Small intestine (tissue), 16 donors: ENCODE measurements at places on chromosomes 11 and 22.

GRCh38 chr11:71140206-71140919 lies 112.0 kb downstream of the SHANK2 start:
- DNase-seq = no peak

- DNase-seq = no peak
Observed at GRCh38 chr22:37172266-37173245, 15.5 kb downstream of the C1QTNF6 start.

DNA sequence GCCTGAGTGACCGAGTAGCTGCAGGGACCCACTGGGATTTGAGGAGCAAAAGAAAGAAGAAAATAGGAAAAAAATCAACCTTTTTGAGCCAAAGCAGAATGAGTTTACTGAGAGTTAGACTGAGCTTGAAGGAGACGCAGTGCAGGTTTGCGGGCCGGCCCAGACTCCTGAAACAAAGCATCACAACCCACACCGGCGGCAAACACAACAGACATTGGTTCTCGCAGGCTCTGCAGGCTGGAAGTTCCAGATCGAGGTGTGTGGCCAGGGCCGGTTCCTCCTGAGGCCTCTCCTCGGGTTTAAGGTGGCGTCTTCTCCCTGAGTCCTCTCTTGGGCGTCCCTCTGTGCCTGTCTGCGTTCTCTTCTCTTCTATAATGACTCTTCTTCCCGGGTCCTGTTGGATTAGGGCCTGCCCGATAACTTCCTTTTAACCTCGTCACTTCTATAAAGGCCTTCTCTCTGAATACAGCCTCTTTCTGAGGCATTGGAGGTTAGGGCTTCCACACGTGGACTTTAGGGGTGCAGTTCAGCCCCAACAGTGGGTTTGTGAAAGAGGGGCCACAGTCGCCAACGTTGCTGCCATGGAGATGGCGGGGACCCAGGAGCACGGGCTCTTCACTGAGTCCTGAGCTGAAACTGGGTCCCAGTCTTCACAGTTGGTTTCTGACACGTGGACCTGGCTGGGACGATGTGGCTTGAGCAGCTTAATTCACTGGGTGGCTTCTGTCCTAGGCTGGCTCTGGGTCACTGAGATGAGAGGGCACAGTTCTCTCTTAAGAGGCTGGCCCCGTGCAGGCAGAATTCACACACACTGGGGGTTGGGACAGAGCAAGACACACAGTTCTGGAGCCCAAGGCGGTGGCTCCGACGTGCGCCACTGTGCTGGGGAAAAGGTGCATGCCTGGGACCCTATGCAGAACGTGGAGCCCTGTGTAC lies 1047.7 kb downstream of the BRD1 start:
- DNase-seq = no peak

- DNase-seq = no peak
Observed at GRCh38 chr11:117009905-117010605, 88.2 kb downstream of the SIK3 start.

DNA sequence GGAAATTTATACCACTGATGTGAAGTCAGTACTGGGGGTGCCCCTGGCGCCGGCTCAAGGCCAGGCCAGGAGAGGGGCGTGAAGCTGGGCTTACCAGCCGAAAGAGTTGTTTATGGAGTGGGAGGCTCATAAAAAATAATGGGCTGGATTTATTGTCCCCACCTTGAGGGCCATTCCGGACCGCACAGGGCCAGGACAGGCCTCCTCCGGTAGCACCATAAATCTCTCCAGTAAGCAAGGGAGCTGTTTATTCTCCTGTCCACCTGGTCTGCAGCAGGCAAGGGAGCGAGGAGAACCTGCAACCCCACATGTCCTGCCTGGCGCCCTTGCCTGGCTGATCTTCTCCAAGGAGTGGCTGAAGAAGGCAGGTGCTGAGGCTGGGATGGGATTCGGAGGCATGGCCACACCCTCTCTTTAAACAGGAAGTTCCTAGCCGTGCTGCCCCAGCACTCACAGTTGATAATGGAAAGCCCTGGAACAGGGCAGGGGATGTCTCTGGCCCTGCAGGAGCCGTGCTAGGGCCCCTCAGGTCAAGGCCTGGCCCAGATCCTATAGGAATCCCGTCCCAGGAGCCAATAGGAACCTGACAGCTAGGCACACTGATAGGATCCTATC lies 65.1 kb downstream of the SCUBE1 start:
- peak; percentile 47 for DNase-seq

- no peak for DNase-seq
Observed at GRCh38 chr11:764322-765024, 12.8 kb downstream of the GATD1 start.

DNA sequence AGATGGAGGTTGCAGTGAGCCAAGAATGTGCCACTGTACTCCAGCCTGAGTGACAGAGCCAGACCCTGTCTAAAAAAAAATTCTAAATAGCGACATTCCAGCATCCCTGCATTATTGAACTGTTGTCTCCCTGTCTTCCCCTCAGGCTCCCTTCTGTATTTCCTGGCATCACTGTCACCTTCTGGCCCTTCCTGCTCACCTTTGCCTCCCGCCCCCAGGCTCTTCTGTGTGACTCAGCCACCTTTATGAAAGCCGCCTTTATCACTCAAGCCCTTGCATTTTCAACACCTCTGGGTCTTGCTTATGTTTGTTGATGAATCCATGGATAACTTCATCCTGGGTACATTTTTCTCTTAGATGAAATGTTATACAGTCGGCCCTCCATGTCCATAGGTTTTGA lies 21.1 kb downstream of the UBASH3B start:
- DNase-seq = no peak

- DNase-seq = peak; percentile 84
Observed at GRCh38 chr11:61797263-61797944, 4.7 kb downstream of the FEN1 start.

- no peak for DNase-seq
Observed at GRCh38 chr11:102985850-102986249, 30.3 kb upstream of the MMP13 start.

- DNase-seq = peak; percentile 56
Observed at GRCh38 chr22:33519071-33519973, 401.0 kb downstream of the LARGE1 start.

DNA sequence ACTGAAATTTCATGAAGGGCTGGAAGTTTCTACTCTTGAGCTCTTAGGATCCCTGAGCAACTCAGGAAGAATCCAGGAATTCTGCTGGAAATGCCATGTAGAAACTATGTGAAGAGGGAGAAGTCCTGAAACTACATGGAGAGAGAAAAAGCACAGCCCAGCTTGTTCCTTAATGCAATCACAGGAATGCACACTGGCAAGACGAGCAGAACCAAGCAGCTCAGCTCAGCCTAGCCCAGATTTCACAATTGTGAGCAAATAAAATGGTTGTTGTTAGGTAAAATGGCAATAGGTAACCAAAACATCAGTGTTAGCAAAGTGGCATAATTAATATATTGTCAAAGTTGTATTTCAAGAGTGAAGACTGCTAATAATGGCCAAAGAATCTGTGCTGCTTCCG lies 28.1 kb downstream of the ZNF214 start:
- no peak for DNase-seq

GRCh38 chr11:47071791-47072261 lies 104.9 kb downstream of the ARFGAP2 start:
- DNase-seq = peak; percentile 53

GRCh38 chr11:77758331-77758730 lies 62.2 kb downstream of the RSF1 start:
- DNase-seq = no peak

GRCh38 chr22:27507935-27508526 lies 293.5 kb downstream of the MN1 start:
- no peak for DNase-seq

DNA sequence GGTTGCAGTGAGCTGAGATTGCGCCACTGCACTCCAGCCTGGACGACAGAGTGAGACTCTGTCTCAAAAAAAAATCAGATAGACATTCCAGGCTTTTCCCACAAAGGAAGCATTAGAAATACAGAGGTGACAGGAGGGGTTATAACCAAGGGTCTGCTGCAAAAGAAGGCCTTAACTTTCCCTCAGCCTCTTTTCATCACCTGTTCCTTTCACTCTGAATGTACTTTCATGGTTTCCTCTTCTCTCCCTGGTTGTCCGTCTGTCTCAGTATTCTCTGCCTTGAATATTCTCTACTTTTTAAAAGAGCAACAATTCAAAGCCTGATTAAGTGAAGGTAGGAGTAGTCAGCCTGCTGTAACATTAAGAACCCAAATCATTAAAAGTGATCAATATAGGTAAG lies 50.2 kb downstream of the CELF1 start:
- DNase-seq = no peak

GRCh38 chr11:117903505-117904382 lies 25.5 kb downstream of the TMPRSS13 start:
- no peak for DNase-seq

DNA sequence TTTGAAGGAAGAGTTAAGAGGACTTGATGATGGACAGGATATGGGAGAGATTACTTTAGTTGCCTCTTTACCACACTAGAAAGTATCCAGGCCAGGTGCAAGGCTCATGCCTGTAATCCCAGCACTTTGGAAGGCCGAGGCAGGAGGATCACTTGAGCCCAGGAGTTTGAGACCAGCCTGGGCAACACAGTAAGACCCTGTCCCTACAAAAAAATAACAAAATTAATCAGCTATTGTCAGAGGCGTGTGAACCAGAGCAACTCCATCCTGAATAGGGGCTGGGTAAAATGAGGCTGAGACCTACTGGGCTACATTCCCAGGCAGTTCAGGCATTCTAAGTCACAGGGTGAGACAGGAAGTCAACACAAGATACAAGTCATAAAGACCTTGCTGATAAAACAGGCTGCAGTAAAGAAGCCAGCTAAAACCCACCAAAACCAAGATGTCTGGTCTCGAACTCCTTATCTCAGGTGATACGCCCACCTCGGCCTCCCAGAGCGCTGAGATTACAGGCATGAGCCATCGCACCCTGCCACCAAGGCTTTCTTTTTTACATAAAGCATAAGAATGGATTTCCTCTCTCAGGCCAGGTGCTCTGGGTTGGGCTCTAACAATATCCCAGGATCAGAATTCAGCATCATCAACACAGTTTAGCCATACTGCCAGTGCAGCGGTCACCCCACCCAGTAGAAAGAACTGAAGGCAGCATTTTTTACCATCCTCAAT lies 17.8 kb downstream of the PI4KA start:
- peak; percentile 47 for DNase-seq

DNA sequence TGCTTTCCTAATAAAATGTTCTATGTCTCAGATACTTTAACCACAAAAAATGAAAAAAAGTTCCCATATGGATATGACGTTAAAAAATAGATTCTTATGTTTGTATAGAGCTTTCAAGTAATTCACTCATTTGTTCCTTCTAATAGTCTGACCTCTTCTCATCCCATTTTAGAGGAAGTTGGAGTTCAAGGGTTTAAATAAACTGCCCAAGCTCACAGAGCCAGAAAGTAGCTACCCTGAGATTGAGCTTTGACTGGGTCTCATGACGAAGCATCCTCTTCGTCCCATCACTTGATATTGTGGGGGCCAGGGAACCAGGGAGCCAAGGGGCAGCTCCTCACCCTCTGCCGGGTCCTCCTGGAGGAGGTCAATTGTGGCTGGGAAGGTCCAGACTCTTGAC lies 116.3 kb downstream of the CCDC81 start:
- no peak for DNase-seq

DNA sequence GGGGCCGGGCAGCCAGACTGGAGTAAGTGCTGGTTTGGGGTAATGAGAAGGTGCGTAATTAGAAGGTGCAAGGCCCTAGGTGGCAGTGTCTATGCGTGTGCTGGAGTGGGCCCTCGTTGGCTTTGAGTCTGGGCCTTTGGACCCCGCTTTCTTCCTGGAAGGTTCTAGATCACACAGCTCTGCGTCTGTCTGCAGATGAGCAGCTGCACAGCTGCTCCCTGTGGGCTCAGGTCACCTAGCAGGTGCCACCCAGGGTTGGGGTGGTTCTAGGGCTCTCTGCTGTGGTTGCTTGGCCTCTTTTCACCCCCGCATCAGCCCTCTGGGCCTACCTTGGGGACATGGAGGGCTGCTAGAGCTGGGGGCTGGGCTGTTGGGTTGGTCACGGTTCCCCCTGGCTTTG lies 10.3 kb downstream of the RELT start:
- DNase-seq = no peak

- DNase-seq = no peak
Observed at GRCh38 chr22:48669986-48670716, 1157.5 kb downstream of the BRD1 start.

- DNase-seq = no peak
Observed at GRCh38 chr11:115958089-115959000, 454.1 kb upstream of the CADM1 start.

DNA sequence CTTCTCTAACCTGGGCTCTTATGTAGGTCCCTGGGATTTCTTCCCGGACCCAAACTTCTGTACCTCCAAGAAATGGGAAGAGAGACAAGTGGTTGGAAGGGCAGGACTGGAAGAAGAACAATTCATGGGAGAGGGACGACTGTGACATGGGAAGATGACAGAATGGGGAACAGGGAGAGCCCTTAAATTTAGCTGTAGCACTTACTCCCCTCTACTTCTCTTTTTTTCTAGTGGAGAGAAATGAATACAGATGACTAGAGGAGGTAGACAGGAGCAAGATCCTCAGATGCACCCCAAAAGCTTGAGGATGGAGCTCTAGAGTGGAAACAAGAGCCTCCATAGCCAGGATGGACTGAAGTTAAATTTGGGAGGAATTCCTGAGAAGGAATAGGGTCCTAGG lies 2.3 kb downstream of the RHOG start:
- no peak for DNase-seq

DNA sequence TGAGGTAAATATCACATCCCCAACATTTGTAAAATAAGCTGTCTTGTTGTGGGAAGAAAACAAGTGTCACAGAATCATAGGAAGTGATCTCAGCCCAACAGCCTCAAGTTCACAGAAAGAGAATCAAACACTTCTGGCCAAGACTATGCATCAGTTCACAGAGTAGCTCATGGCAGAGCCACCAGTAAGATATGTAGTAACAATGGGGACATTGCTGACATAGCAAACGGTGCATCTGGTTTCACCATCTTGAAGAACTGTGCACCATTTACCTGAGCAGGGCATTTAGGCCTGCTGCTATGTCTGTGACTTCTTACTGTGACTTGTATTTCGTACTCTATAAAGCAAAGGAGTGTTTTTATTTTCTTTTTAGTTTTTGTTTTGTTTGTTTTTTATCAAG lies 585.3 kb upstream of the FAT3 start:
- no peak for DNase-seq

DNA sequence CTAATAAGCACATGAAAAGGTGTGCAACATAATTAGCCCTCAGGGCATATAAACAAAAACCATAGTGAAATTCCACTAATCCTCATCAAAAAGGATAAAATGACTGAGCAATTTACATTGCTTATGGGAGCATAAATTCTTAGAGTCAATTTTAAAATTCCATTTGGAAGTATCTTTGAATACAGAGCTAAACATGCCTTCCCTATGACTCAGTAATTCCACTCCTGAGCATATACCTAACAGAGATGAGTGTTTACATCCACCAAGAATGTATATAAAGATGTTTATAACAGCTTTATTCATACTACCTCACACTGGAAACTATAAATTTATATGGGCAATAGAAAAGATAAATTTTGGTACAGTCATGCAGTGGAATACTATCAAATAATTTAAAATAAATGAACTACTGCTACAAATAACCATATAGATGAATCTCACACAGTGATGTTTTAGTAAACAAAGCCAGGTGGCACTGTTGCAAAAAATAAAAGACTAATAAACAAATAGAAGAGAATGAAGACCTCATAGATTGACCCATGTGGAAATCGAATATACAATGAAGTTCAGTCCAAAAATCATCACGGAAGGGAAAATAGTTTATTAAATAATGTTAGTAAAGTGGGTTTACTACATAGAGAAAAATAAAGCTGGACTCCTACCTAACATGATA lies 8.2 kb upstream of the OR2D2 start:
- no peak for DNase-seq
